ENCODE measurements at places on chromosomes 4 and X. TPM values are rescaled to one million over a fixed set of nuclear protein-coding genes. Genes with fewer than 3 reads are reported as not detected.

Gene ARAP2
- 0.12 TPM for total RNA-seq

Gene ADH1C
- total RNA-seq = 10.9 TPM

Gene RBM47
- 2.6 TPM for total RNA-seq

Gene TMPRSS11B
- not detected for total RNA-seq

Gene STBD1
- 0.94 TPM for total RNA-seq

Gene SRP72
- total RNA-seq = 52.3 TPM

Data from pericardium fibroblast (primary cell).